ENCODE measurements at places on chromosomes 6 and 20.

GRCh38 chr6:168138436-168138835 lies 59.4 kb upstream of the FRMD1 start:
- DNase-seq, result no peak

GRCh38 chr6:132270726-132271402 lies 130.4 kb downstream of the MOXD1 start:
- DNase-seq, result no peak

DNA sequence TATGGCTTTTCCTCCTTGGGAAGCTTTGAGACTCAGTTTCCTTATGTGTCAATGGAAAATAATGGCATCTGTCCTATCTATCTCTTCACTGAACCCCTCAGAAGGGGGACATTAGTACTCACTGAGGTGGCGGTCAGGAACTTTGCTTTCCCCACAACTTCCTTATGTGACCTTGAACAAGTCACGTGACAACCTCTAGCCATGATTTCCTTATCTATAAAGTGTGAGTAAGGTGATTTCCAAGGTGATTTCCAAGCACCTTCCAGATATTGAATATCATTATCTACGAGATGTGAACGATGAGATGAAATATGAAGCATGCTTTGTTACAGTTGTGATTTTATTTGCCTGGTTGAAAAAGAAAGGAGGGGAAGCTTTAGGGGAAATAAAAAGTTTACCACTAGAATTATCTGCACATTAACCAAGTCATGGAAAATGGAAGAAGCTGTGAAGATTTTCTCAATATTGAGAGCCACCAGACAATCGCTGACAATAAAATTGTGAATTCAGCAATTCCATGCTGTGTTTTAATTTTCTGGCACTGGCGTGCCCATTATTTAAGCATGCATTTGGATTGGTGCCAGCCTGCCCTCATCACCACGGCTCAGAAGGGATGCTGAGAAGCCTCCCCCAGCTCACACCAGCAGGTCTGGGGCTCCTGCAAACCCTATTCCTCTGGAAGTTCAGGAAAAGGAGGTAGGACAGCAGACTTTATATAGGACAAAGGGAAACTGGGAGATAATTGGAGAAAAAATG lies 255.3 kb downstream of the CD83 start:
- no peak for DNase-seq

- DNase-seq, result no peak
These were observed 406.5 kb upstream of the GJE1 start for GRCh38 chr6:141726248-141726647.

DNA sequence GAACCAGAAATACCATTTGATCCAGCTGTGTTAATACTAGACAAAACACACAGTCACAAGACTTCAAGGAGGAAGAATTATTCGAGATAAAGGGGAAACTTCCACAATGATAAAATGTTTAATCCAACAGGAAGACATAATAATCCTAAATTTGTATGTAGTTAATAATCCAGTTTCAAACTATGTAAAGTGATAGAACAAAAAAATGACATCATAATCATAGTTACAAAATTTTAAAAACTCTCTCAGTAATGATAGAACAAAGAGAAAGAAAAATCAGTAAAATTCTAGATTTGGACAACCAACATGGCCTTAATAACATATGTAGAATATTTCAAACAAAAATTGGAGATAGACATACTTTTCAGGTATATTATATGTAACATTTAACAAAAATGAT lies 38.9 kb downstream of the LINC00237 start:
- DNase-seq, result no peak

- no peak for DNase-seq
These were observed 216.5 kb downstream of the SYNE1 start for GRCh38 chr6:152420696-152421095.

- DNase-seq, result no peak
These were observed 33.0 kb downstream of the AKIRIN2 start for GRCh38 chr6:87669051-87669450.

- no peak for DNase-seq
These were observed 2.7 kb downstream of the EPB41L2 start for GRCh38 chr6:131060311-131060710.

DNA sequence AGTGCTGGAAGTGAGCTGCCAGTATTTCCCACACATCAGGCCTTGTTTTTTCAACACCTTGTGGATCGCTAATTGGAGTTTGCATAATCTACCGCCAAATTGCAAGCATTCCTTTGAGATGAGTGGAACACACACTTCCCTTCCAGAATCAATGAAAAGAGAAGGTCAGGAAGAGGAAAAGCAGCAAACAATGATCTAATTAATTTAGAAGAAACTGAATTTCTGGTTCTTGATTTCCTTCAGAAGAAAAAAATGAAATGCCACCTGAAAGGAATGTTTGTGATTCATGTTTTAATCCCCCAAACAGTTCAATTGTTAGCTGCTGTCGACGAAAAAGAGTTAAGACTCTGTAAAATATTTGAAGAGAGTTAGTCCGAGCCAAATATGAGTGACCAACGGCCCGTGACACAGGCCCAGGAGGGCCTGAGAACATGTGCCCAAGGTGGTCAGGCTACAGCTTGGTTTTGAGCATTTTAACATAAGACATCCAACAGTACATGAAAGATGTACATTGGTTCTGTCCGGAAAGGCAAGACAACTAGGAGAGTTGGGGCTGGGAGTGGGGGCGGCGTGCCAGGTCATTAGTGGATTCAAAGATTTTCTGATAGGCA lies 182.3 kb downstream of the MTFR2 start:
- no peak for DNase-seq

DNA sequence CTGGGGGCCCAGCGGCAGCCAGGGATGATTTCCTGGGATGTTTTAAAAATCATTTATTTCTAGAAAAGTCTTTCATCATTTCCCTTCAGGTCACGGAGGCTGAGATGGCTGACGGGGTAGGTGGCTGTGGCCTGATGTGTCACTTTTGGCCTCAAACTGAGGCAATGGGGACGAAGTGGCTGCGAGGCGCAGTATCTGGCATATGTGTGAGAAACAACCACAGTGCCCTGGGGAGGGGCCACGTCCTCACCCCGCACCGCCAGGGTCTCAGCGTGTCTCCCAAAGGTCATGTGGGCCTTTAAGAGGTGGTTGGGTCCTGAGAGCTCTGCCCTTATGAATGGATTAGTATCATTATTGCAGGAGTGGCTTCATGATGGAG lies 120.0 kb downstream of the CEBPB start:
- no peak for DNase-seq
